Activated naive CD4-positive, alpha-beta T cell treated with anti-CD3 and anti-CD28 coated beads, Interleukin-2, amount 50 U/mL, for 72 hours (primary cell): ENCODE measurements at places on chromosomes 6 and 20. TPM values are rescaled to one million over a fixed set of nuclear protein-coding genes. Genes with fewer than 3 reads are reported as not detected.

ADGRF5 gene
- total RNA-seq, result not detected

LSM2 gene
- 173 TPM for total RNA-seq

FKBP1C gene
- not detected for total RNA-seq

CLPSL1 gene
- total RNA-seq, result not detected

GSTA3 gene
- not detected for total RNA-seq

RIMS1 gene
- not detected for total RNA-seq

OTOR gene
- total RNA-seq, result not detected

TTPAL gene
- total RNA-seq, result 15.4 TPM

BANF2 gene
- total RNA-seq, result not detected

MRPS18B gene
- 99.8 TPM for total RNA-seq

CD109 gene
- total RNA-seq, result 15.4 TPM
